EL (cell line): ENCODE measurements at places on chromosomes 2 and 18.
A peak's percentile ranks its signal among the peaks of the same experiment; 100 is the strongest.

GRCh38 chr2:205024822-205025518, 479.7 kb downstream of the PARD3B start:
- DNase-seq = peak; percentile 95

DNA sequence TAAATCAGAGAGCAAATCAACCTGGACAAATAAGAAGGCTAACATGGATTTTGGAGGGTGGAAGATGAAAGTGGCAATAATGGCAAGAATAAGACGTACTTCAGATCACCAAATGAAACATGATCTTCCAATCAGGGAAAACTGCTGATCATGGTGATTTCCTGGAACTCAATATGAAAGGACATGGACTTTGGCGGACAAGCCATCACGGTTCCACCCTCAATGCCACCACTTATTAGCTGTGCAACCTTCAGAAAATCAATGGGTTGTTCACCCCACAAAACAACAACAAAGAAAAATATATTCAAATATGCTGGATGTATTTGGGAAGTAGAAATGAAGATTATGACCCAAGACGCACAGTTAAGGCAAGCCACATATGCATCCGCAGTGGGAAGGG, 81.7 kb downstream of the PPP1R1C start:
- DNase-seq = no peak

DNA sequence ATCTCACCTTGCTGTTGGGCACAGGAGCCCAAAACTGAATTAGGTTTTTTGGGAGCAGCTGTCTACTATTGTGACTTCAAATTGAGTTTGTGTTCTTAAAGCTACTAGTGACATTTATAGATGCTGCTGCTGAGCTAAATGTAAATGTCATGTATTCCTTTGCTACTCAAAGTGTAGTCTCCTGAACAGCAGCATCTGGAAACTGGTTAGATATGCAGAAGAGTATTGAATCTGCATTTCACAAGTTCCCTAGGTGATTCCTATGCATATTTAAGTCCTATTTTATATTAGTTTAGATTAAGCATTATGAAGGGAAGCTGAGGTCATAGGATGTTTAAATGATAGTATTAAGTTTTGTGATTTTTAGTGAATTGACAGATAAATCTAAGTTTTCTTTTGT, 67.5 kb downstream of the RAB3GAP1 start:
- no peak for DNase-seq

GRCh38 chr2:199869227-199869541, 18.2 kb upstream of the FTCDNL1 start:
- DNase-seq = no peak

DNA sequence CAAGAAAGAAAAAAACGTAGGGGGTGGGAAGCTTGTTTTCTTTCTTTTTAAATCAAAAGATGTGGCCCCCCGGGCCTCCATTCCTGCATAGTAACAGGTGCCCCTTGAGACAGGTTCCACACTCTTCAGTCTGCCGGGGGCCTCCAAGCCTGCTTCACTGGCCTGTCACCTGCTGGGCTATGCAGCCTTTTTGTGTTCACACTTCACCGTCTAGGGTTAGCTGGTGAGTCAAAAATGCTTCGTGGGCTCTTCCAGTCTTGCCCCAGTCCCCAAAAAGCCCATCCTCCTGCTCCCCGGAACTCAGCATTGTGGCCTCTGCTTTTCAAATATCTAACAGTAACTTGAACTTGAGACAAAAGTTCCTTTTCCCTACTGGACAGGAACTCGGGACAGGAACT, 67.9 kb downstream of the POLR1A start:
- DNase-seq = no peak

DNA sequence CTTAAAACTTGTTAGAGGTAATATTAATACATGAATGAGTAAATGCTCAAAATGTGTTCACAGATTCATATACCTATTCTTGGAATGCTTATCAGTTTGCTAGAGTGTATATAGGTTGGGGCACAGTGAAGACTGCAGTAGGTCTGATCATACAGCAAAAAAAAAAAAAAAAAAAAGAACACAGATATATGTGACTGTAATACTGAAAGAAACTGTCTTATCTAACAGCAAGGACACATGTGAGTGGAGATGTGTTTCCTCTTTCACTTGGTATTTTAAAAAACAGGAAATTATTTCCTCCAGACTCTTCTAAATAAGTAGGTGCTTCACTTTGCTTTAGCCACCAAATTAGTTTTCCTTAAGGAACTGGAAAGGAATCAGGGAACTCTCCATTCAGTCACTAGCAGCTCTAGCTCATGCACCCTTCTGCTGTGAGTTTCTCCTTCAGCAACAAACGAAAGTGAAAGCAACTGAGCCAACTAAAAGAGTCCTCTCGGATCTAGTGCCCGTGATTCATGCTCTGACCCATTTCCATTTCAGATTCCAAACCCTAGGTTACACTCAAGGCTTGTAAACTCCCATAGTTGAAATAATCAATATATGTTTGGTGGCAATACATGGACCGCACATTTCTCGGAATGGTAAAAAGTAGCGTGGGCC, 98.5 kb downstream of the DSEL start:
- DNase-seq = peak; percentile 49

GRCh38 chr18:58867281-58867961, 2.7 kb downstream of the ZNF532 start:
- DNase-seq = no peak

DNA sequence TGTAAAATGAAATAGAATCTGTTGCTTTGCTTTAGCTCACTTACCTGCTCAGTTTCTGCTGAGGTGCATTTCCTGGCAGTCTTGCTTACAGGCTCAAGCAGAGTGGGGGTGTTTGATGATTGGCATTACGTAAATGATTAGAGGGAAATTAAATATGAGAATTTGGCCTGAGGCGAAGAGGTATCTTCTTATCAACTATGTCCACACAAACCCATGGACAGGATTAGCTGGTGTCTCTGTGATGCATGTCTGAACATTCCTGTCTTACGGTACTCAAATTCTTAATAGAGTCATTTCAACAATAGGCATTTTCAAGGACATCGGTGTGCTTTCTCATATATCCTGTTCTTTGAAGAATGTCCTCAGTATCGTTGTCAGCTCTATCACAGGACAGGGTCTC, 102.1 kb downstream of the PRPF40A start:
- no peak for DNase-seq

DNA sequence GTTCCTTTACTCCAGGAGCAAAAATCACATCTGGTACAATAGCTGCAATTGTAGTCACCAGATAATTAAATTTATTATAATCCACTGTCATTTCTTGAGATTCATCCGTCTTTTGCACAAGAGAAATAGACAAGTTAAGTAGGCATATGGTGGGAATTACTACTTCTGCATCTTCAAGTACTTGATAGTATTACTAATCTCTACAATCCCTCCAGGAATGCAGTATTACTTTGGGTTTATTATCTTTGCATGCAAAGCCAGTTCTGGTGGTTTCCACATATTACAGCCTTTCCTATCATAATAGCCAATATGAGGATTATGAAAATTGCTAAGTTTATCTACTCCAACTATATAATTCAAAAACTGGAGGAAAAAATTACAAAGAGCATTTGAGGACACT, 254.1 kb downstream of the IKZF2 start:
- DNase-seq = peak; percentile 18

GRCh38 chr2:175277772-175278171, 96.3 kb upstream of the ATP5MC3 start:
- DNase-seq = no peak

- DNase-seq = no peak
These were observed 82.0 kb downstream of the WDPCP start for GRCh38 chr2:63506320-63506719.

- DNase-seq = no peak
These were observed 976.1 kb upstream of the GYPC start for GRCh38 chr2:125679903-125680302.

GRCh38 chr2:669323-669722, 7.9 kb downstream of the TMEM18 start:
- DNase-seq = peak; percentile 62

DNA sequence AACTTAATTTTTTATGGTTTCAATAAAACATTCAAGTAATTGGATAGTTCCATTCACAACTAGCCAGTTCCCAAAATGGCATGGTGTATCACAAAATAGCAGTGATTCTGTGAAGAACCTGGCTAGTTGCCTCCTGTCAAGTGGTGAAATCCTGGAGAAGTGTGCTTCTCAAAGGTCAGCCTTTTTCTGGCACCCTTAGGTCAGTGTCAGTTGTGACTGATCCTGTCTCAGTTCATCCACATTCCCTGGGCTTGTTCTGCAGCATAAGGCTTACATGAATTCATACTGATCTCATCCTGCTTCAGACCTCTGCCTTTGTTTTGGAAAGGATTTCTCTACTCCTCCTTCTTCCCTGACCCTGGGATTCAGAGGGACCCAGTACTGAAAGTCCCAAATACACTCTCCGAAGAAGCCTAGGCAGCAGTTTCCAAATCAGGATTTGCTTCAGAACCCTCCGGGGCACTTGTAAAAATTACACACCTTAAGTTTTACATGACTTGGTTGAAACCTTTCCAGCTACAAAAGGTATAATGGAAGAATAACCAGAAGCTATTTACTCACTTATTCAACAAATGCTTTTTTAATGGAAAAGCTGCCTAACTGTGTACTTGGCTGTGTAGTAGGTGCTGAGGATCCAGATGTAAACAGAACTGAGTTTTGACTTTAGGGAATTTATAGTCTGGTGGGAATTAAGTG, 11.0 kb downstream of the MAP3K20 start:
- peak; percentile 54 for DNase-seq

DNA sequence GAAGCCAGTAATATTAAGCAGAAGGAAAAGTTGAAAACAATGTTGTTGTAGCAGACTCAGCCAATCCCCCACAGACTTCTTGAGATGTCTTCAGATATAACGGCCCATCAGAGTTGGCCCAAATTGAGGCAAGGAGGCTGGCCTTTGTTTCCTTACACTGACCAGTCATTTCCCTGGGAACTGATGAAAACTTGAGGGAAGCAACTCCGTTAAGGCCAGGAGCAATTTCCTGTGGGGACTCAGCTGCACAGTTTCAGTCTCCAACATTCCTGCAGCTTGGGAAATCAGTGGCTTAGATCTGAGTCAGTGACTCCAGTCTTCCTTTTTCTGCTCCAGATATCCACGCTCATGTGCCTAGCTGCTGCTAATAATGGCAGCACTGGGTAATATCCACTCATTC, 75.7 kb downstream of the FTCDNL1 start:
- DNase-seq = peak; percentile 6

GRCh38 chr2:241070361-241070760, 31.7 kb downstream of the MTERF4 start:
- DNase-seq = no peak

DNA sequence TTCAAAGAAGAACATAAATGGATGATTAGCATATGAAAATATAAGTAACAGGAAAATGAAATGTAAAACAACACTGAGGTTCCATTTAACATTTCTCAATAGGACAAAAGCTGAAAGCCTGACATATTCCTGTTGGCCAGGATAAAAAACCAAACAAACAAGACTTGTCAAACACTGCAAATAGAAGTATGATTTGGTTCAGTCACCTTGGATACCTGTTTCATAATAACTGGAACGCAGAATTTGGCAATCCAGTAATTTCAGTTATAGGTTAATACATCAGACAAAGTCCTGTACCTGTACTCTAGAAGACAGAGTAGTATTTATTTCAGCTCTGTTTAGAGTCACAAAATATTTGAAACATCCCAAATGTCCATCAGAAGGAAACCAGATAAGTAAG, 16.5 kb upstream of the EVA1A start:
- DNase-seq = no peak

- no peak for DNase-seq
These were observed 126.2 kb upstream of the LGALSL start for GRCh38 chr2:64327510-64328414.

- DNase-seq = no peak
These were observed 85.0 kb upstream of the TACR1 start for GRCh38 chr2:75284345-75284744.

DNA sequence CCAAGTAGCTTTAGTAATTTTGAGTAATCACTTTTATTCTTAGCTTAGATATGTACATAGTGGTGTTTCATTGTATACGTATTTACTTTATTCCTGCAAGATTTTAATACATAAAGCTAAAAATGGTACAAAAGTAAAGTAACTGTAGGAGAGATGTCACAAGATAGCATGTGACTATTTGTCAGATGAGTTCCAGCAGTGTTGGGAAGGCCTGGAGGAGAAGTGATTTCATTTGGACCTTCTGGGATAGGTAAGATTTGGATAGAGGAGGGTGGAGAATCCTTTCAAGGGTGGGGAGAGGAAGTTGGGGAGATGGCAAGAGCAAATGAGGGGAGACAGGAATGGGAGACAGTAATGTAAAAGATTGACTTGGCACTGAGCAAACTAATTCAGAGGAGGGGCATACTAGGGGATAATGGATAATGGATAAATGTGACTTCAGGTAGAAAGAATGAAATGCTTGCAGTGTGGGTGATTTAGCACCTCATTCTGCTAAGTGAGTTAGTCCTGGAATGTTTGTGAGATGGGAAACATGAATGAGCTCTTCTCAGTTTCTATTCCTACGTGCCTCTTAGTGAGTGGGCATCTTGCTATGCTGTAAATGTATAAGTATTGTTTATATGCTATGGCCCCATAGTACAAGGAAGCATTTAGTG, 10.5 kb downstream of the WDR43 start:
- DNase-seq = no peak

DNA sequence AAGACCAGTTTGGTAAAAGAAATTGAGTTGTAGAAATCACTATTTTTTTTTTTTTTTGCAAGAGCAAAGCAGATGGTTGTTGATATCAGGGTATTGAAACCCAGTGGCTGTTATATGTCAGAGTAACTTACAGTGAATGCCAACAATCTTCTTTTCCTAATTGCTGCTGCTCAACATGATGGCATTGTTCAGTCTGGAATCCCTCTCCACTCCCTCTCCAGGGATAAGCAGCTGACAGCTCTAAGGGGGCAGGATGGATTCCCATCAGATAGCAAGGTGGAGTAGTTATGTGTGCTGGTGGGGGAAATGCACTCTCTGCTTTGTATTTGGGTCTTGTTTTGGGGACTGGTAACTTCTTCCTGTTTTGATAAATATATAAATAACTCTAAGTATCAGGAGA, 200.0 kb downstream of the PIK3C3 start:
- no peak for DNase-seq

GRCh38 chr2:218180467-218181114, 13.8 kb upstream of the CXCR1 start:
- no peak for DNase-seq

DNA sequence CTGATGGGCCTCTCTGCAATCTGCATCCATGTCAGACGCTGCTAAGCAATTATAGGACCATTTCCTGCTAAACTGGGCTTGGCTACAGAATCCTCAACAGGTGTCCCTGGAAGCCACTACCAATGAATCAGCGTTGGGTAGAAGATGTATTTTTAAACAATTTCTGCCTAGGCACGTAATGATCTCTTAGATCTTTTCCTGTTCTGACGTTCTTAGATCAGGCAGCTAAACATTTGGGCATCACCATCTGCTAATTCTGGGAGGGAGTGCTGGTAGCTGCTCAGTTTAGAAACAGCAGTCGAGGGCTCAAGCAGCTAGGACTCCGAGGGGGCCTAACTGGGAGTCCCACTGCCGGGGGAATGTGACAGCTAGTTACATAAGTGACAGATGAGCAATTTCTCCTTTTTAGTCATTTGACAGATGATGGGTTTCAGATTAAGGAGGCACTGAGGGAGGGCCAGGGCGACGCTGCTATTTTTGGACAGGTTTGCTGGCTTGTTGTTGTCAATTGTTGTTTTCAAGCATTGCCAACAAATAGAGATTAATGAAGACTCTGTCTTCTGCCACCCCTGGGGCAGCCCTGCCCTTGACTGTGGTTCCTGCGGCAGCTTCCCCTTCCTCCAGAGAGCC, 92.7 kb downstream of the MRO start:
- DNase-seq = no peak
